Aorta (tissue), 5 donors: ENCODE measurements at places on chromosomes 11 and 22. TPM values are rescaled to one million over a fixed set of nuclear protein-coding genes. Genes with fewer than 3 reads are reported as not detected.
A peak's percentile ranks its signal among the peaks of the same experiment; 100 is the strongest.

- no peaks in the 10 kb centered on the region for H3K27me3 ChIP-seq
- no peaks in the 10 kb centered on the region for H3K4me1 ChIP-seq
- no peak for DNase-seq
- H3K27ac ChIP-seq: no peak overlapping the region
Observed at GRCh38 chr11:126898802-126899201, 101.8 kb downstream of the KIRREL3 start.

DNA sequence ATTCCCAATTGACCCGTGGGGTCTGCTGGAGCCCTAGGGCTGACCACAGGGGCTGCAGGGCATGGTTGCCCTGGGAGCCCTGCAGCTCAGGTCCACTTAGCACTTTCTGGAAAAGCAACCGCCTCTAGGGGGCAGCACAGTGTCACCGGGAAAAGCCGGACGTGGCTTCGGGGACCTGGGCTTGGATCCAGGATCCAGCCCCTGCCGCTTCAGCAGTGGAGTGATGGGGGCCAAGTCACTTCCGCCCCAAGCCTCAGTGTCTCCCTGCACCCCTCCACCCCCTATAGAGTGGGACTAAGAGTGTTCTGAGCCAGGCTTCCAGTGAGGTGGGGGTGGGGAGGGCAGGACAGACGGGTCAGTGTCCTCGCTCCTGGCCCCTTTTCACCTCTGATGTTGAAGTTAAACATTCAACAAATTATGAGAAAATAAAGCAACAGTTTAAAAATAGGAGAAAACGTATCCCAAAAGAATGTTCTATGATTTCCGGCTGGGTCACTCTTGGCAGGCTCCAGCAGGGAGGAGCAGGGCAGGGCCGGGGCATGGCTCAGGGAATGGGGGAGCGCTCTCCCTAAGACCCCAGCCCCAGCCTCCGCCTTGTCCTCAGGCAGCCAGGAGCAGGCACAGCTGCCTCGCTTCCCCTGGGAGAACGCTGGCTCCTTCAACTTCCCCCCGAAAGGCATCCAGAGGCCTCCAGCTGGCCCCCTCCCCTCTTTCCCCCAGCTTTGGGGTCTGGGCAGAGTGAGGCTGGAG is 96.5 kb upstream of the FGF3 start:
- peak; percentile 94 for DNase-seq
- H3K4me1 ChIP-seq: no peaks in the 10 kb centered on the region
- H3K4me3 ChIP-seq: no peak overlapping the region
- no peaks in the 10 kb centered on the region for H3K36me3 ChIP-seq

DNA sequence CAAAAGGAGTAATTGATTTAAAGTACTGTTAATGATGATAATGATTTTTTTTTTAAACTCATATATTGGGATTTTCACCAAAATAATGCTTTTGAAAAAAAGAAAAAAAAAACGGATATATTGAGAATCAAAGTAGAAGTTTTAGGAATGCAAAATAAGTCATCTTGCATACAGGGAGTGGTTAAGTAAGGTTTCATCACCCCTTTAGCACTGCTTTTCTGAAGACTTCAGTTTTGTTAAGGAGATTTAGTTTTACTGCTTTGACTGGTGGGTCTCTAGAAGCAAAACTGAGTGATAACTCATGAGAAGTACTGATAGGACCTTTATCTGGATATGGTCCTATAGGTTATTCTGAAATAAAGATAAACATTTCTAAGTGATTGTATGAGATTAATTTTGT is 43.9 kb downstream of the RRM1 start:
- no peaks in the 10 kb centered on the region for H3K4me1 ChIP-seq
- H3K36me3 ChIP-seq: peaks cover 5% of the 10 kb centered on the region
- H3K27ac ChIP-seq: no peak overlapping the region

DNA sequence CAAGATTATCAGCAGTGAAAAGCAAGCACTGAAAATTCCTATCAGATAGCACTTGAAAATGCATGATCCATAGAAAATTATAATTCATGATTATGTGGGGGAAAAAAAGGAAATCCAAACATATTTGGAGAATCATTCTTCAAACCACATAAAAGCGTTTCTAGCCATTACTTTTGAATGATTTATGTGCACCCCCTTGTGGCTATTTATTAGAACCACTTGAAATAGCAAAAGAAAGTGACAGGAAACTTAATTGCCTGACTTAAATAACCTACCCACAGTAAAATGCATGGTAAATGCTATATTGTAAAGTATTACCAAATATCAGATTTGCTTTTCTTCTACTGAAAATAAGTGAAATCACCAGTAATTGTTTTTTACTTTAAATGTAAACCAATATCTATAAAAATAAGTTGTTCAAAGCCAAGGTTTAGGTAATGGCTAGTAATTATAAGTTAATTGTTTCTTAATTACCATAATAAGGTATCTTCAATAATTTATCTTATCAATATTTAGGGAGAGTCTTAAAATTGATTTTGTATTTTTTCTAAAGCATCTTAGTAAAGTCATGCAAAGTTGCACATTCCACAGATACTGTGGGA is 168.5 kb downstream of the ARHGAP42 start:
- no peaks in the 10 kb centered on the region for H3K27me3 ChIP-seq
- no peaks in the 10 kb centered on the region for H3K36me3 ChIP-seq
- H3K4me1 ChIP-seq: no peaks in the 10 kb centered on the region
- no peak overlapping the region for H3K27ac ChIP-seq

- DNase-seq: no peak
- no peaks in the 10 kb centered on the region for H3K36me3 ChIP-seq
- no peak overlapping the region for H3K27ac ChIP-seq
- no peak overlapping the region for H3K4me3 ChIP-seq
Observed at GRCh38 chr11:28759311-28759710, 651.1 kb downstream of the METTL15 start.

GRCh38 chr11:17764446-17765218 is 30.1 kb downstream of the KCNC1 start:
- H3K4me1 ChIP-seq: no peaks in the 10 kb centered on the region
- no peak for DNase-seq
- no peaks in the 10 kb centered on the region for H3K36me3 ChIP-seq
- H3K27me3 ChIP-seq: no peaks in the 10 kb centered on the region

DNA sequence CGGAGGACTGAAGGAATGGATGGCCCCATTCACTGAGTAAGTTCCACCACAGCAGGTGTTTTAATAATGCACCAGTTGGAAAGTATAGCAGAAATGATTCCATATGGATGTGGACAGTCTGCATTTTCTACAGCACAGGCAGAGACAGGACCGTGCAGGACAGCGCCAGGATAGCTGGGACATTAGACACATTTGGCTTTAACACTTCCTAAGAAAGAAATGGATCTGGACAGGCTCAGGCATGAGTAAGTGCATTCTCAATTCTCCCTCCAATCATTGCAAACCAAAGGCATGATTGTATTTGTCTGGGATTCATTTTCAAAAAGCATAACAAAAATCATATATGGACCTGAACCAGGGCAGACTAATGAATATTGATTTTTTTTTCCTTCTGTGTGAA is 233.0 kb upstream of the POU2AF2 start:
- no peak overlapping the region for H3K27ac ChIP-seq
- DNase-seq: no peak
- H3K36me3 ChIP-seq: no peaks in the 10 kb centered on the region
- no peaks in the 10 kb centered on the region for H3K4me1 ChIP-seq
- H3K4me3 ChIP-seq: no peak overlapping the region
- no peaks in the 10 kb centered on the region for H3K27me3 ChIP-seq

GRCh38 chr11:19650467-19650866 is 62.2 kb upstream of the NAV2 start:
- DNase-seq: no peak
- no peaks in the 10 kb centered on the region for H3K36me3 ChIP-seq
- peaks cover 7% of the 10 kb centered on the region for H3K4me1 ChIP-seq
- no peaks in the 10 kb centered on the region for H3K27me3 ChIP-seq

- no peaks in the 10 kb centered on the region for H3K27me3 ChIP-seq
- no peak overlapping the region for H3K4me3 ChIP-seq
- no peak overlapping the region for H3K27ac ChIP-seq
- no peak for DNase-seq
- H3K36me3 ChIP-seq: no peaks in the 10 kb centered on the region
Observed at GRCh38 chr11:64415996-64416728, 57.2 kb downstream of the RPS6KA4 start.

DNA sequence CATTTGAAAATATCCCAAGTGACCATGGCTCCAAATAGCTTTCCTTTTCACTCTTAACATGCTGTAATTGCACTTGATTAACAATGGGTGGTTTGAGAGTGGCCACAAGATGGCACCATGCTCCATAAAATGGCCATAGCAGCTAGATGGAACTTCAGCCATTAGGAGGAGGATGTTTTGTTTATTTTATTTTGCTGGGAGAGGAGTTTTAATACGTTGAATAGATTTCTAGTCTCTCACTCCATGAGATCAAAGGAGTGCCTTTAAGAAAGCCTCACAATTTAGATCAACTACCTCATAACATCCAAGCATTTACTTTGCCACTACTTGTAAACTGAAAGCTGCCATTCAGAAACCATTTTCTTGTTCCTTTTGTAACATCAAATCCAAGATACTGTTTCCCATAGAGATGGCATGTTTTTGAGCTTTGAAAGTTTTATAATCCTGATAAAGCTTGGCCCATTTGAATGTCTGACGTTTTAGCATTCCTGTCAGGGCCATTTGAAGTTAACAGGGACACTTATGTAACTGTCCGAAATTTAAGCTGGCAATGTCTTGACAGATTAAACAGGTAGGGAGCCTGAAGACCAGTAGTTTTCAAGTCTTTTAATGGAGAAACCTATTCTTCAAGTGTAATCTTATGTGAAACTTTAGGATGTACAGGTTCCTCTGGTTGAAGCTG is 4.7 kb downstream of the FEN1 start:
- H3K27ac ChIP-seq: no peak overlapping the region
- no peaks in the 10 kb centered on the region for H3K27me3 ChIP-seq
- H3K4me3 ChIP-seq: no peak overlapping the region
- no peaks in the 10 kb centered on the region for H3K4me1 ChIP-seq
- DNase-seq: peak; percentile 83
- no peaks in the 10 kb centered on the region for H3K36me3 ChIP-seq

TYR gene
- not detected for total RNA-seq

P2RY6 gene
- total RNA-seq: 12.0 TPM

TOM1 gene
- total RNA-seq: 49.5 TPM

MAML2 gene
- total RNA-seq: 18.1 TPM

CRACR2B gene
- 10.0 TPM for total RNA-seq

ANO1 gene
- total RNA-seq: 136 TPM

HEPACAM gene
- total RNA-seq: 0.30 TPM
